Suppressor macrophage treated with lipopolysaccharide for 4 hours (primary cell): ENCODE measurements at places on chromosomes 7 and 10.

DNA sequence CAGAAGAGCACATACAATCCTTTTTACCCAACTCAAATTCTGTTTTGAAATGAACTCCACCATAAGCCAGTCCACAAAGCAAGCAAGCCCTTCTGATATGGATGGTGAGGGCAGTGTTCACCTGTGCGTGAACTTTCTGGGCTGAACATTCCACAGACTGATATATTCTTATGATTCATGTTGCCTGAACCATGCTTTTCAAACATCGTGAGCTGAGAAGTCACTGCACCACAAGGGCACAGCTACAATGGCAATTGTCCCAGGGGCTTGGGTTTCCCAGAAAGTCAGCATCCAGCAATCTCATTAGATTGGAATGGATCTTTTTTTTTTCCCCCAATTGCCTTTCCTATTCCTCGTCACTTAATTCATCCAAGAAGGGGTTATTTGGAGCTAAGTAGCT is 86.9 kb upstream of the ZNF438 start:
- DNase-seq: no peak

DNA sequence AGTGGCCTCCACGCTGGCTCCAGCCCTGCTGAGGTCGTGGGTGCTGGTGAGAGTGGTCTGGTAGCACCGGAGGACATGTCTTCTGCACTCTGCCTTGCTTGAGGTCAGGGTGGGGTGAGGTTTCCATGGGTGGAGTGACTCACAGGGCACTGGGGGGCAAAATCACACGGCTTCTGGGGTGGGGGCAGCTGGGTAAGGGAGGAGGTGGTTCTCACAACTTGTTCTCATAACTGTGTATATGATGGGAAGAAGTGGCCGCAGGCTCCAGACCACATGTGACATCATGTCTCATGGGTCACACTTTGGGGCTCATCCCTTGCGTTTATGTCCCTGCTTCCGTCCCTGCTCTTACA is 884 bp upstream of the PRF1 start:
- DNase-seq: no peak

GRCh38 chr7:43363035-43363791 is 219.7 kb upstream of the STK17A start:
- DNase-seq: no peak

DNA sequence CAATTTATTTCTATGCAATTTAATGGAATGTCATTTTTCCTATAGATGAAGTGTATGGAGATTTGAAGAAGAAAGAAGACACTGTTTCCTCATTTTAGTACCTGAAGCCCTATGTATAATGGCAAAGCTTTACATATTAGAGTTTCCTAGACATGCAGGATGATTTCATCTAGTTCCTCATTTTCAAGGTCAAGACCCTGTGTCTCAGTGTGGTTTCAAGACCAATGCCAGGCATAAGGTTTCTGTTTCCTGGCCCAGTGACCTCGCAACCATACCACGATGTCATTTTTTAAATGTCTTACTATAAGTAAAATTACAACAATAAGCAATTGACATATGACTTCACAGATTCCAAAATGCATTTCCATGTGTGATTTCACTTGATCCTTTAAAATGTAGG is 336.5 kb upstream of the PRKCQ start:
- peak; percentile 77 for DNase-seq

DNA sequence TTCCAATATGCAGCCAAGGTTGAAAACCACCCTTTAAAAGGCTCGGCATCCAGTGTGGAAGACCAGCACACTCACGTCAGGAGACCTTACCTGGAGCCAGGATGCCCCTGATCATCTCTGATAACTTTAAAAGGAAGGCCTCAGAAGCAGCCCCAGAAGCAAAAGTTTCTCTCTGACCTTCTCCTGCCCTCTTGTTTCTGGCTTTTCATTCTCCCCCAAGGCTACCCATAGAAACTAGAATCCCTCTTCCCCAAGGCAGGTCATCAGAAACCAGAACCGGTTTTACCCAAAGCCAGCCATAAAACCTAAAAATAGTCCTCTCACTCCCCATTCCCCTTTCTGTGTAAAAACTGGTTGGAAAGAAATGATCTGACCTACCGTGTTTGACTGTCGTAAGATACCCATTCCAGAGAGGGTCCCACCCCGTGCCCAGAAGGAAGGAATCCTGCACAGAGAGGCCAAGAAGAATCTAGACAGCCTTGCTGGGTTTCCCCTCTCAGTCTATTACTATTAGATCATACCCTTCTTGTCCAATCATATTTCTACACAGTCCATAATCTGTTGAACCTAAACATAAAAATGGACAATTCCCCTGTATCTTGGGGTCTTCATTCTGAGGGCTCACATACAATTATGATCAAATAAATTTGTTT is 17.5 kb upstream of the TSPAN14 start:
- no peak for DNase-seq

GRCh38 chr10:126955396-126955795 is 50.2 kb downstream of the DOCK1 start:
- DNase-seq: no peak

GRCh38 chr10:116588995-116589394 is 1.8 kb upstream of the PNLIPRP1 start:
- DNase-seq: no peak

- peak; percentile 67 for DNase-seq
Measured at GRCh38 chr7:36487756-36488336, 98.2 kb downstream of the ANLN start.

DNA sequence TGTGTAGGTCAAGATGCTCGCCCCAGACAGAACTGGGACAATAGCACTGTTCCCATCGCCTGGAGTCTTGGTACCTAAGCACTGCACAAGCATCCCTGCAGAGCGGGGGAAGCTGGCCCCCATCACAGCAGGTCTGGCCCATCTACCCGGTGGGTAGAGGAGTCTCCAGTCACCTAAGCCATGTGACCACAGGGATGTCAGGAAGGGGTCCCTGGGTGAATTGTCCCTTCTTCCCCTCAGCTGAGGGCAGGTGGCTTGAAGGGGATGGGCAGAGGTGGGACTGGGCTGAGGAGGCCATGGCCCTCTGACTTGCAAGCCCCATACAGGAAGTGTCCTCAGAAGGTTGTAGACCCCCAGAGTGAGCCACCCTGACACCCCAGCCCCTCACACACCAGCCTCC is 39.7 kb downstream of the FRMPD2 start:
- no peak for DNase-seq

- DNase-seq: peak; percentile 48
Measured at GRCh38 chr10:17814973-17815372, 5.8 kb downstream of the MRC1 start.
